Activated CD4-positive, alpha-beta memory T cell treated with anti-CD3 and anti-CD28 coated beads for 36 hours (primary cell): ENCODE measurements at places on chromosomes 1 and 21.

GRCh38 chr1:13663969-13664368 lies 36.0 kb upstream of the PRDM2 start:
- H3K4me3 ChIP-seq, result no peak overlapping the region
- H3K4me1 ChIP-seq, result peaks cover 4% of the 10 kb centered on the region
- DNase-seq, result no peak
- H3K27me3 ChIP-seq, result peaks cover 3% of the 10 kb centered on the region
- H3K36me3 ChIP-seq, result peaks cover 2% of the 10 kb centered on the region
- no peak overlapping the region for H3K27ac ChIP-seq

DNA sequence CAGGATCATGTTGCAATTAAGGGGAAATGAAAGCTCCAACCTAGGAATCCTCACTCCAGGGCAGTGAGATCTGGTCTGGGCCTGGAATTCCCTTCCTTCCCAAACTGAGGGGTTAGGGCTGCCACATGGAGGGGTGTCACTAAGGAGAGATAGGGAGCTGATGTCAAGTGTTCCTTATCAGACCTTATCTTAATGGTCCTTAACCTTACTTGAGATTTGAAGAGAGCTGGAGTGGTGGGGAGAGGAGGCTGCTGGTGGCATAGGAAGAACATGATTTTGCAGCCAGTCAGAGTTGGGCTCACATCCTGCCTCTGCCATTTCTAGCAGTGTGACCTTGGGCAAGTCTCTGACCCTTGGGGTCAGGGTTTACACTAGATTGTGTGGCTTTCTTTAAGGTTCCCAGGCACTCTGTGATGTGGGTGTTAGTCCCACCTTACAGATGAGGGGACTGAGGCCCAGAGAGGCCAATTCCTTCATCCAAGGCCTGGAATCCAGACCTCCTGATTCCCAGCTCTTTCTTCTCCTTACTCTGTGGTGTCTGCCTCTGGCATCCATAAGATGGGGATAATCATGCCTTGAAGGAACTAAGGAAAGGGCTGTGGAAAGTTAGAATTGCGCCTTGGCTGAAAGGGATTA lies 56.3 kb upstream of the SYNC start:
- H3K4me1 ChIP-seq, result peaks cover 32% of the 10 kb centered on the region
- H3K27ac ChIP-seq, result no peak overlapping the region
- DNase-seq, result no peak
- H3K4me3 ChIP-seq, result no peak overlapping the region
- H3K36me3 ChIP-seq, result no peaks in the 10 kb centered on the region

- peaks cover 18% of the 10 kb centered on the region for H3K27me3 ChIP-seq
- no peaks in the 10 kb centered on the region for H3K36me3 ChIP-seq
- H3K4me3 ChIP-seq, result no peak overlapping the region
Observed at GRCh38 chr1:246815693-246816270, 91.6 kb downstream of the SCCPDH start.

- no peaks in the 10 kb centered on the region for H3K4me1 ChIP-seq
- no peak for DNase-seq
- no peaks in the 10 kb centered on the region for H3K36me3 ChIP-seq
- peaks cover 5% of the 10 kb centered on the region for H3K27me3 ChIP-seq
Observed at GRCh38 chr1:202046748-202047708, 36.6 kb downstream of the ELF3 start.

DNA sequence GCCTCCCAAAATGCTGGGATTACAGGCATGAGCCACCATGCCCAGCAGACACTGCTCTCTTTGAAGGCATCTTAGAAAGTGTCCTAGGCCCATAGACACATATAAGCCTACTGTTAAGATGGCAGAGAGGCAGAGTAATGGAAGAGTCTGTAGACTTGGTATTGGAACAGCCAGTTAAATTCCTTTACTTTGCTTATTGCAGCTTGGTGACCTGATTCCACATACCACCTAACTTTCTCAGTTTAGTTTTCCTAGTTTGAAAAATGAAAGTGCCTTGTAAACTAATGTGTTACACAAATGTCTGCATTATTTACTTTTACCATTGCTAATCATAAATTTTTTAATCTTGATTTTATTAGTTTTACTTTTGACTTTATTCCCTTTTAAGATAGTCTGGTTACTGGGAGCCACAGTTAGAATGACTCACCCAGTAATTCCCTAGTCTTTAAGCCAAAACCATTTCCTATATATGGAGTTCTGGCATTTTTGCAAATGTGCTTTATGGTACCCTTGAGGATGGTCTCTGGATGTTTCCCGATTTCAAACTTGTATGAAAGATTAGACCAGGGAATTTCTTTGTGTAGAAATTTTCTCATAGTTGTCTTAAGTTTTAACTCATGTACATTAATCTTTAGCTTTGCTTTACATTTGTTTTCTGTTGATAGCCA lies 6.4 kb downstream of the SMAP2 start:
- H3K4me1 ChIP-seq, result peaks cover 86% of the 10 kb centered on the region
- DNase-seq, result no peak
- H3K4me3 ChIP-seq, result peak overlapping the region; percentile 81

DNA sequence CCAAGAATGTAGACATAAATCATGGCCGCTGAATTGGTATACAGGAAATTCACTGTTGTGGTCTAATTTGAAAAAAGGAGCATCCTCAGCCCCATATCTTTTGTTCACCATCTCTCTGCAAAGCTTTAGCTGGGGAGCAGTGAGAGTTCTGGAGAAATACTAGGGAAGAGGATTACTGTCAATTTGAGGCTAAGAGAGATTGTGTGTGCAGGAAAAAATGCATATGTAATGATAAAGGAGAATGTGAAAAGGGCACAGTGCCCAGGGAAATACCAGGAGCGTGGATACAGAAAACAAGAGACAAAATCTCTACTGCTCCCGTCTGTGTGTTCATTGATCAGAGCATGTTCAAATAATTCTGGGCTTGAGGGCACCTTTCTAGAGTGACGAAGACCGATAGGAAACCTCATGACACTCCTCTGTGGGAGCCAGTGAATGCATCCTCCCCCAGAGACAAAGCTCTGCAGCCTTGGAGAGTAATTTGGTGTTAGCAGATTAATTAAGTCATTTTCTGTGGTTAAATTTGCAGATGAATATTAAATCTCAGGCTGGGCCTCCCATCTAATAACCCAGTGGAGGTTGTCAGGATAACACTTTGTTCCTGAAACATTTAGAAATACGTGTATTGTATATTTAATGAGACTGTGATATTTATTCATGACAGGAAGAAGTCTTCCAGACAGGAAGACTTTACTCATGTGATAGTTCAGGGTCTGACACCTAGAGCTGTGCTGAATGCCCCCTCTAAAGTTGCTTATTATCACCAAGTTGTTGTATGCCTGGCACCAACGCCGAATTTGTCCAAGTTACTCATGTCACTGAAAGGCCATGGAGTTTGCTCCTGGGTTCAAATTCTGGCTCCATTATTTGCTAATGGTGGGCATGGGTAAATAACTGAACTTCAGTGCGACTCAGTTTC lies 287.3 kb upstream of the SGIP1 start:
- H3K27me3 ChIP-seq, result no peaks in the 10 kb centered on the region
- H3K27ac ChIP-seq, result peak overlapping the region; percentile 89
- H3K4me3 ChIP-seq, result peak overlapping the region; percentile 77
- peaks cover 3% of the 10 kb centered on the region for H3K4me1 ChIP-seq
- DNase-seq, result peak; percentile 46

GRCh38 chr1:115215703-115216521 lies 122.1 kb downstream of the NGF start:
- H3K4me3 ChIP-seq, result no peak overlapping the region
- DNase-seq, result no peak
- no peak overlapping the region for H3K27ac ChIP-seq
- H3K36me3 ChIP-seq, result no peaks in the 10 kb centered on the region
- peaks cover 20% of the 10 kb centered on the region for H3K27me3 ChIP-seq
- H3K4me1 ChIP-seq, result no peaks in the 10 kb centered on the region

GRCh38 chr1:87497380-87498203 lies 168.9 kb downstream of the LMO4 start:
- H3K27ac ChIP-seq, result no peak overlapping the region
- no peaks in the 10 kb centered on the region for H3K36me3 ChIP-seq
- H3K4me3 ChIP-seq, result no peak overlapping the region
- H3K27me3 ChIP-seq, result no peaks in the 10 kb centered on the region
- H3K4me1 ChIP-seq, result no peaks in the 10 kb centered on the region

- H3K4me1 ChIP-seq, result no peaks in the 10 kb centered on the region
- DNase-seq, result no peak
- H3K36me3 ChIP-seq, result no peaks in the 10 kb centered on the region
- H3K27me3 ChIP-seq, result no peaks in the 10 kb centered on the region
- H3K4me3 ChIP-seq, result no peak overlapping the region
Observed at GRCh38 chr1:204113896-204114295, 37.9 kb downstream of the ETNK2 start.

- no peaks in the 10 kb centered on the region for H3K36me3 ChIP-seq
- no peak overlapping the region for H3K27ac ChIP-seq
- DNase-seq, result no peak
- no peak overlapping the region for H3K4me3 ChIP-seq
Observed at GRCh38 chr1:107525961-107526360, 385.1 kb downstream of the NTNG1 start.

GRCh38 chr1:176643536-176643935 lies 180.6 kb downstream of the PAPPA2 start:
- no peak for DNase-seq
- H3K27me3 ChIP-seq, result no peaks in the 10 kb centered on the region
- H3K4me1 ChIP-seq, result no peaks in the 10 kb centered on the region
- no peak overlapping the region for H3K4me3 ChIP-seq
- H3K27ac ChIP-seq, result no peak overlapping the region

- peaks cover 6% of the 10 kb centered on the region for H3K27me3 ChIP-seq
- no peaks in the 10 kb centered on the region for H3K36me3 ChIP-seq
- H3K27ac ChIP-seq, result no peak overlapping the region
Observed at GRCh38 chr1:217668351-217668940, 37.3 kb downstream of the SPATA17 start.

DNA sequence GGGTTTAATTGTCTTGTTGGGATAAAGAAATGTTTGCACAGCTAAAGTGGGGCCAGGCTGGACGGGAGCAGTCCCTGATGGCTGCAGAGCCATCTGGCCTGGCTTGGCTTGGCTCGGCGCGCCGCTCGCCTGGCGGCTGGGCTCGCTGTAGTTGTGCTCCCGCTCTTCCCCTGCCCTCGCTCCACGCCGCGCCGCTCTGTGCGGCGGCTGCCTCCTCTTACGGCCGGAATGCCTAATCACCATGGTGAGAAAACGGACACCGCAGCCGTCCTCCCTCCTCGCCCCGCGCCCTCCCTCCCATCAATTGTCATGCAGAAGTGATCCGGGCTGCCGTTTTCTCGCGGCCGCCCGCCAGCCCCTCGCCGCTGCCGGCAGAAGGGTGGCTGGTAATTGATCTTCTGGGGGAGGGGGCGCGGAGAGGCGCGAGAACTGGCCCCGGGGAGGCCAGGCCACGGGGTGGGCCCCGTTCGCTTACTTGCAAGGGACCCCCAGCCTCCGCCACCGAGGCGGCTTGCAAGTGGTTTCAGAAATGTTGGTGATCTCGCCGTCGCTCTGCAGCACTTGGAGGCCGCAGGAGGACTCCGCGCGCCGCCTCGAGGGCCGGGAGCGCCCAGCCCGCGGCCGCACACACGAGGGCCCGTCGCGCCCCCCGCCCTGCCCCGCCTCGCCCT lies 12.4 kb downstream of the RNF220 start:
- peaks cover 4% of the 10 kb centered on the region for H3K4me1 ChIP-seq
- DNase-seq, result peak; percentile 22
- H3K4me3 ChIP-seq, result no peak overlapping the region
- H3K36me3 ChIP-seq, result no peaks in the 10 kb centered on the region
- no peak overlapping the region for H3K27ac ChIP-seq

- H3K4me3 ChIP-seq, result no peak overlapping the region
- DNase-seq, result peak; percentile 18
- H3K4me1 ChIP-seq, result peaks cover 32% of the 10 kb centered on the region
- H3K27me3 ChIP-seq, result peaks cover 4% of the 10 kb centered on the region
Observed at GRCh38 chr1:58932859-58933598, 149.2 kb upstream of the JUN start.

DNA sequence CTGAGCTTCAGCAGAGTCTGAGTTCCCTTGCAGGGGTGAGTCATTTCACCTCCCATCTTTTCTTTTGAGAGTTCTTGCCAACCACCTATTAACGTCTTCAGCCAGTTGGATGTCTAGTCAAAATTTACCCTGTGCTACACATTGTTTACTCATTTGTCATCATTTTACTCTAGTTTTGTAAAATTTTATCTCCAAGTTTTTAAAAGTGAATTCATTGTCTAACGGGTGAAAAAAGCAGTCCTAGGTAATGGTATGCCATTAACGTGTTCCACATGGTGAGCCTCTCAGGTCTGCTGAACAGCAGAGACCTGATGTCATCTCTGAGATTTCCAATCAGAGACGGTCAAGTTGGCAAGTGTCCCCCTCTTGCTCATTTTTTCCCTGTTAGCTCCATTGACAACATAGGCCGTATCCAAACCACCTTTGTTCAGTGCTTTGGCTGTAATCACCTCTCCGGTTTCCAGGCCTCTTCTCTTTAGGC lies 85.4 kb downstream of the TBX15 start:
- no peaks in the 10 kb centered on the region for H3K27me3 ChIP-seq
- H3K27ac ChIP-seq, result no peak overlapping the region
- no peaks in the 10 kb centered on the region for H3K4me1 ChIP-seq
- no peak overlapping the region for H3K4me3 ChIP-seq
- no peaks in the 10 kb centered on the region for H3K36me3 ChIP-seq
- no peak for DNase-seq
